NCI-H774 (cell line): ENCODE measurements at places on chromosomes 3 and 15.

GRCh38 chr15:100092034-100092433 lies 249.7 kb downstream of the ADAMTS17 start:
- no peak for DNase-seq

DNA sequence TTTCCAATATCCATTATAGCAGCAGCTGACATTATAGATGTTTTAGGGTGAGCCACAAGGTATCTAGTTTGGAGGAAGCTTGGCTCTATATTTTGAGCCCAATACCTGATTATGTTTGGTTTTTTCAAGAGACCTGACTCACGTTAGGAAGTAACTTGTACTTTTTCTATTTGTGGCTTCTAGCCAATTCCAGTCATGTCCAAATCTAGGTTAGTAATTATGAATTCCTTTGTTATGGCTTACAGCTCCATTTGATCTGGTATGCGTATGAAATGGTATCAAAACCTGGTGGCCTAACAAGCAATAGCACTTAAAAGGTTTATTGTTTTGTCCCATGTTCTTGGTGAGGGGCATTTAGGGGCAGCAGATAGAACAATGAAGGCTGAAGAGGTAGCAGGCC lies 115.9 kb downstream of the TOP2B start:
- DNase-seq, result no peak

DNA sequence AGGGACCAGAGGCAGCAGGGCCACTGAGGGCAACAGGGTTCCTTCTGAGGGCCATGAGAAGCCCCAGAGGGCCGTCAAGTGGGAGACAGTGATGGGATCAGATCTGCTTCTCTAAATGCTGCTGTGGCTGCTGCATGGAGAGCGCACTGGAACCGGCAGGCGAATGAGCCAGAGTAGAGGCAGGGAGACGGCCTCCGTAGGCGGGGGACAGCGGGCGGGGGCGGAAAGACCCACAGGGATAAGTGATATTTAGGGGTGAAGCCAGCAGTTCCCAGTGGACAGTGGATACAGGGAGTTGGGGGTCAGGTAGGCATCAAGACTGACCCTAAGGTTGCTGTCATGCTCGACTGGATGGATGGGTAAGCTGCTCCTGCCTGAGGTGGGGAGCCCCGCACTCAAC lies 45.0 kb downstream of the GLDN start:
- DNase-seq, result no peak

DNA sequence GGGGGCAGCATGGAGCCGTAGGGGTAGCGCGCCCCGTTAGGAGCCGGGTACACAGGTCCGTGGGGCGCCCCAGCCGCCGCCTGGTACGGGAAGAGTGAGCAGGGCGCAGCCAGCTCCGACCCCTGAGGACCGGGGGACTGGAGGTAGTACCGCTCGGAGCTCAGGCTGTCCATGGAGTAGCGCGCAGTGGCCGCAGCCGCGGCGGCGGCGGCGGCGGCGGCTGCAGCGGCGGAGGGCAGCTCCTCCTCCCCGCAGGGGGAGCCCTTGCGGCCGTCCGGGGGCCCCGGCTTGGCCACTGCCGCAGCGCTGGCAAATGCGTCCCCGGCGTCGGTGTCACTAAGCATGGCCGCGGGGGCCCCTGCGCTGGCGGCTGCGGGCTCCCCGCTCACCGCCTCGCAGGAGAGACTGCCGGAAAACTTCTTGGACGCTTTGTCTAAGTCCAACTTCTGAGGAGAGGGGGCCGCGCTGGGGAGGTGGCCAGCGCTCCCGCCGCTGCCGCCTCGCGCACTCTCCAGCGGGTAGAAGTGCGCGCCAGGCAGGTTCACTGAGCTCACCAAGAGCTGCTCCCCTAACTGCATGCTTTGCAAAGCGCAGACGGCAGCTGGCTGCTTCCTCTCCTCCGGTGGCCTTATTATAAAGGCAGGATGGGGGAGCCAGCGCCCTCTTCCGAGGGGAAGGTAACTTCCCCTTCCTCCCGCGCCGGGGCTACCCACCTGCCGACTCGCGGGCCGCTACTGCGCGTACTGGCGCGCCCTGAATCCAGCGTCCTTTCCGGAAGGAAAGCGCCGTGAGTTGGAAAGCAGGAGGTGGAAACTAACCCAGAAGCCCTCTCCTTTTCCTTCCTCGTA lies at the start of gene EOMES:
Gene EOMES, minus strand, starts transcription at position 607 of the 848 bp plus-strand sequence. Its CDS starts 29 bp downstream, at position 578.
- peak; percentile 56 for DNase-seq

GRCh38 chr15:70432924-70433495 lies 330.3 kb downstream of the UACA start:
- DNase-seq, result no peak

DNA sequence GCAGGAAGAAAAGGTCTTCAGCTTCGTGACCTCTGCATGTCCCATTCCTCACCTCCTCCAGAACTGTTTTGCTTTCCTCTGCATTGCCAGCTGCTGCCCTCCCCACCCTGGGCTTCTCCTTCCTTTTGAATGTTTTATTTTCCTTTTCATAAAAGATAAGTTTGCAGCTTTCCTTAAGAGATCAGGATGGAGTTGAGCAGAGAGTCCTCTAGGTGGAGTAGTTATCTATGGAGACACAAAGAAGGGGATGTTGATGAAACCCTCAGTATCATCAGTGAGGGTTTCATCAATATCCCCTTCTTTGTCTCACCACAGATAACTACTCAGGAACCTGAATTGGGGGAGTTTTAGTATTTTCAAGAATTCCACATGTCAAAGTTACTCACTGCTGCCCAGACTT lies 19.0 kb upstream of the SLC25A36 start:
- DNase-seq, result no peak

DNA sequence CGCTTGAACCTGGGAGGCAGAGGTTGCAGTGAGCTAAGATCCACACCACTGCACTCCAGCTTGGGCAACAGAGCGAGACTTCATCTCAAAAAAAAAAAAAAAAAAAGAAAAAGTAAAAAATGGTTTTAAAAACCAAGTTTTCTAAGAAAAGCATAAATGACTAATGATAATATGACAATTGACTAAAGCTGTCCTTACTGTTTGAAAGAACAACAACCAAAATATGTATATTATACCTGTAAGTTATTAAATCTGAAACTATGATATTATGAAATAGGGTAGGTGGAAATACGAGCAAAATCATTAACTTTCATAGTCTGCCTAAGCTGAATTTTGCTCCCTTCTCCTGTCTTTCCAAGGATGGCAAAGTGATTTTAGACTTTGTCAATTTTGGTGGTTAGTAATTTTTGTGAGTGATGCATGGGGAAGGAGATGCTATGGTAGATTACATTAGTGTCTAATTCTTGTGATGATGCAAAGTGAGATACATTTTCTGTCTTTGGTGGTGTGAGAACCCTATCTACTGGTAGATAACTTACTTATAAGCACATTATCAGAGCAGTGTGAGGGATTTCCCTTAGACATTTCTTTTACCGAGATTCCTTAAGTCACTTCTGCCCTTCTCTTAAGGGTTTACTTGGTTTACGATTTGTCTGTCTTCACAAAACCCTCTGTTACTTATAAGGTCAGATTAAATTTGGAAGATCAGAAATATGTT lies 10.6 kb upstream of the CHD2 start:
- DNase-seq, result no peak

DNA sequence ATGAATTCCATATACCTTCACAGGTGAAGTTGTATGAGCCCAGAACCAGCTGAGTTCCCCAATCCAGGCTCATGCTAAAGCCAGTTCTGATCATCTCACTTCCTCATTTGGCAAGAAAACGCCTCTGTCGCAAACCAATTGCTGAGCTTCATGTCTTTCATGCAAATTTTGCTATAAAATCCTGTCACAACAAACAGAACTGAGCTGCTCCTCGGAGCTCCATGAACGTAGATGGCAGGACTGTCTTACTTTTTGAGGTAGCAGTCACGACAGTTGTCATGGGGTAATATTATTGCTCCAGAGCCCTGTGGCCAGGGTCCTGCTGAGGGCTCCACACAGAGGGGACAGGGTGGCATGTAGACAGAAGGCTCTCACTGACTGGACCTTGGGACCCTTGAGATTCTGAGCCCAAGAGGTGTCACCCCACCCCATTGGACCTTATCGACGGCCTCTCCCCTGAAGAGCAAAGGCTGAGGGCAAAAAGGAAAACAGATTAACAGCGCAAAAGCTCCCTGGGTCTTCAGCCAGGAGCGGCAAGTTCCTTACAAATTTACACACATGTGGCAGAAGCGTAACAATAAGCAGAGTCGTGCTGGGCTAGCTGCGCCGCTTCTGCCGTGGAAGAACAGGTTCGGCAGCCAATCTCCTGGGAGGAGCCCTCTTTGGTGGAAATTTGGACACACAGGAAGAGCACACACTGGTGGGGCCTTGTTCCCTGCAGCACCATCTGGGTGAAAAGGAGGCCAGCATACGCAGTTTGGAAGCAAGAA lies 249.2 kb downstream of the OPA1 start:
- no peak for DNase-seq

GRCh38 chr3:169266351-169266750 lies 397.2 kb downstream of the MECOM start:
- no peak for DNase-seq

DNA sequence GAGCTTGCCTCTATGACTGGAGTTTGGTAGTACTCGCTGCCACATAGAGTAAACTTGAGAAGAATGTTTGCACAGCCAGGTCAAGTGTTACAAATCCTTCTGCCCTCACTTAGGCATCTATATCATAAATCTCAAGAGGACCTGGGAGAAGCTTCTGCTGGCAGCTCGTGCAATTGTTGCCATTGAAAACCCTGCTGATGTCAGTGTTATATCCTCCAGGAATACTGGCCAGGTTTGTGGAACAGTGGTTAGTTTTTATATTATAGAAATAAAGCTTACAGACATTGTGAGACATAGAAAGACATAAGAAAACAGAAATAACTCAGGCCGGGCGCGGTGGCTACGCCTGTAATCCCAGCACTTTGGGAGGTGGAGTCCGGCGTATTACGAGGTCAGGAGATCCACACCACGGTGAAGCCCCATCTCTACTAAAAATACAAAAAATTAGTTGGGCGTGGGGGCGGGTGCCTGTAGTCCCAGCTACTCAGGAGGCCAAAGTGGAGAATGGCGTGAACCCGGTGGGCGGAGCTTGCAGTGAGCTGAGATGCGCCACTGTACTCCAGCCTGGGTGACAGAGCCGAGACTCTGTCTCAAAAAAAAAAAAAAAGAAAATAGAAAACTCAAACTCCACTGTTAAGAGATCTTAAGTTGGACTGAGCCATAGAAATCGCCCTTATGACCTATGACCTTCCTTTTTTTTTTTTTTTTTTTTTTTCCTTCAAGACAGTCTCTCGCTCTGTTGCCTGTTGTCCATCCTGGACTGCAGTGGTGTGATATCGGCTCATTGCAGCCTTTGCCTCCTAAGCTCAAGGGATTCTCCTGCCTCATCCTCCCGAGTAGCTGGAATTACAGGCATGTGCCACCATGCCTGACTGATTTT lies 2.2 kb downstream of the RPSA start:
- DNase-seq, result no peak

- DNase-seq, result no peak
These were observed 649.7 kb upstream of the CBLB start for GRCh38 chr3:106518516-106518915.

GRCh38 chr3:16609927-16610580 lies 4.8 kb upstream of the DAZL start:
- DNase-seq, result no peak

- DNase-seq, result no peak
These were observed 4.5 kb upstream of the SEMA3B start for GRCh38 chr3:50264383-50264963.

DNA sequence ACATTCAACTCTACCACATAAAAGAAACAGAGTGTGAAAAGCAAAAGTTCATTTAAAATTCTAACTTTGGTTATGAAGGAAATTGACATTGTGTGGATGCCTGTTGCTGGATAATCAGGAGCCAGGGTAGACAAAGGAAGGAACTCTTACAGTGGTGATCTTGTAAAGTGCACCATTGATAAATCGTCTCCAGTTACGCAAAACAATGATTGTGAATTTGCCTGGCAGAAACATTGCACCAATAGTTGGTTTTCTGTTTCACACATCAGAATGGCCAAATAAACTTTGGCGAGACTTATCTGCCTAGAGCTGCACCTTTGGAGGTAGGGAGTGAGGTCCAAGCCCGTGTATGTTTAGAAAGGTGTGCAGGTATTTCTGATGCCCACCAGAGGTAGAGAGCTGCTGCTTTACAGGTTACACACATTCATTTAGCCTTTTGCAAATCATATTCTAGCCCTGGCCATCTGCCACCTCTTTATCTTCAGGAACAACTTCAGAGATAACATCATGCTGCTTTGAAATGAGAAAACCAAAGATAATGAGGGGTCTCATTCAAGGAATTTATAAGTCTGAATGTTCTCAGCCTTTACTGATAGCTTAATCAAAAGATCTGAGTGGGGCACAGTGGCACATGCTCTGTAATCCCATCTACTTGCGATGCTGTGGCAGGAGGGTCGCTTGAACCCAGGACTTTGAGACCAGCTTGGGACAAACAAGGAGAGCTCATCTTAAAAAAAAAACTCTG lies 47.4 kb upstream of the P3H2 start:
- no peak for DNase-seq

DNA sequence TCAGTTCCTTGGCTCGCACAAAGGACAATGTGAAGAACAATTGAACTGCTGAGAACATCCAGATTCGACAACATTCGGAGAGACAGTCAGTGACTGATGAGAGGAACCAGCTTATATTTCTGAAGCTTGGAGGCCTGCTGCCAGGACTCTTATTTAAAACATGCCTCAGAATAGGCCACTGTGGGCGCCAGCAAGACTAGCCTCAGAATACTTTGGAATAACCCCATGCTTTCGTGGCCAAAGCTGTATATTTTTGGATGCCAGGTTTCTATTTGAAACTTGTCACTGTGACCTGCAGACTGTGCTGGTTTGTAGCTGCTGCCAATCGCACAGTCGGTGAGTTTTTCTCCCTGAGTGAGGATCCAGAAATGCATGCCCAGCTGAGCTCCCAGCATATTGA lies 129.9 kb upstream of the UBE3A start:
- no peak for DNase-seq

DNA sequence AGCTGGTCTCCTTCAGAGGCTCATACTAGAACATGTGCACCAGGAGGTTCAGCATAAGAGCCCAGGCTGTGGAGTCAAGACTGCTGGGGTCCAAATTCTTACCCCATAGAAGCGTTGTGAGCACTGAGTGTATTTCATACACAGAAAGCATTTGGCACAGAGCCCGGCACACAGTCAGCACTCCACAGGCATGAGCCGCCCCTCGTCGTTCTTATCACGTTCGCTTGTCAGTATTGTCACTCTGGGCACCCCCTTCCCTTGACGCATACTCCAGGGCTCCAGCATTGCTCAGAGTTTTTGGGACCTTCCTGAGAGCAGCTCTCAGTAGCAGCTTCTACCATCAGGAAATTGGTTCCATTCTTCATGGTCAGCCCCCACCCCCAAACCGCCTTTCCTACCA lies 25.2 kb downstream of the CORO2B start:
- DNase-seq, result no peak
